ENCODE measurements at places on chromosomes 5 and 9.

GRCh38 chr5:40518485-40518917 lies 161.2 kb upstream of the PTGER4 start:
- no peak for DNase-seq
- H3K4me3 ChIP-seq = no peak overlapping the region
- no peaks in the 10 kb centered on the region for H3K27me3 ChIP-seq
- no peaks in the 10 kb centered on the region for H3K36me3 ChIP-seq

DNA sequence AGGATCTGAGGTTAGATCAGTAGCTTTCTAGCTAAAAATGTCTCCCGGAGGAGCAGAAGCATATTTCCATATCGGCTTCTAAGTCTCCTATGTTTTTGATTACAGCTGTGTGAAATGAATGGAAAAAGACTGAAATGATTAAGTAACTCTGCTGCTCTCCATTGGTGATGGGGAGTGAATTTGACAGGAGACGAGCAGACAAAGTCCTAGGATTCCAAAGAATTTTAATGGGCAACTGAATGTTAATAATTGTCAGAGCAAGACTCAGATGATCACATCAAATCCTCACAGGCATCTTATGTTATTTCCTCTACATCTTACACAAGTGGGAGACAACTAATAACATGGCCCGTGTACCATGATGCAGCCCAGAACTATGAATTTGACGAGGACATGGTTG lies 66.8 kb downstream of the LIX1 start:
- H3K27ac ChIP-seq = no peak overlapping the region
- no peak overlapping the region for H3K4me3 ChIP-seq
- no peaks in the 10 kb centered on the region for H3K27me3 ChIP-seq
- no peak for DNase-seq
- peaks cover 16% of the 10 kb centered on the region for H3K4me1 ChIP-seq
- H3K36me3 ChIP-seq = no peaks in the 10 kb centered on the region

DNA sequence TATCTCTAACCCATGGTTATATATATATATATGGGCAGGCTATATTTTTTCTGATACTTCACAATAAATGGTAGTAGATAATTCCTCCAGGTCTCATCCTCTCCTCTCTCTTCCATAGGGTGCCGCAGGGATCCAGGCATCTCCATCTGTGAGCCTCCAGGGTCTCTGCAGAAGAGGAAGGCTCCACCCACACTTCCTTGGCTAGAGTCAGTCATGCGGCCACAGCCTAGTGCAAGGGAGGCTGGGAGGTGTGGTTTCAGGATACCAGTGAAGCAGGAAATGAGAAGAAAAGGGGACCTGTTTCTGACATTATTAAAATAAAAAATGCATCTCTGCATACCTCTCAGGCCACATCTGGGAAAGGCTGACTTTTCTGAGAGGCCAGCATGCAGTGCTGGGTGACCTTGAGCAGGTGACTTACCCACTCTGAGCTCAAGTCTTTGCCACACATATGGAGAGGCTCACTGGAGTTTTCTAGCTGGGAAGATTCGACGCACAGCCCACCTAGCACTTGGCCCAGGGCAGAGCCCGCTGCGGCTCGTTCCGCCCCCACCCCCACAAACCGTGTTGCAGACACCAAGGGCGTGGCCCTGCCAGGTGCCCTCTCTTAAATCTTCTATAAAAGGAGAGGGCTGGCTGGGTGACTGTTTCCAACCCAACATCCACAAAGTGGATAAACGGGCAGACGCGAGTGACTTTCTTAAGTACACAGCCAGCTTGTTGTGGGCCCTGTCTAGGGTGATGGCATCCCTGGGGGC lies 47.9 kb downstream of the OLFM1 start:
- H3K36me3 ChIP-seq = no peaks in the 10 kb centered on the region
- peaks cover 17% of the 10 kb centered on the region for H3K27me3 ChIP-seq
- H3K4me3 ChIP-seq = no peak overlapping the region
- peaks cover 17% of the 10 kb centered on the region for H3K4me1 ChIP-seq

GRCh38 chr5:82164977-82165713 lies 113.0 kb downstream of the RPS23 start:
- DNase-seq = peak; percentile 49
- H3K27me3 ChIP-seq = no peaks in the 10 kb centered on the region
- H3K4me1 ChIP-seq = peaks cover 33% of the 10 kb centered on the region

Measured in neural progenitor cell (in vitro differentiated cells).